Melanocyte of skin (primary cell): ENCODE measurements at places on chromosomes 13 and 19. TPM values are rescaled to one million over a fixed set of nuclear protein-coding genes. Genes with fewer than 3 reads are reported as not detected.

MCEMP1 gene
- total RNA-seq = not detected in 2 replicates

F10 gene
- not detected in 2 replicates for total RNA-seq

SLITRK5 gene
- total RNA-seq = under 0.01 TPM in 1 of 2 replicates, not detected in the other

KIR3DL2 gene
- total RNA-seq = not detected in 2 replicates

ZNF226 gene
- total RNA-seq = 14.1 and 16.4 TPM in 2 replicates

ZNF234 gene
- 10.7 and 16.0 TPM in 2 replicates for total RNA-seq

MYO1F gene
- 0.36 and 1.0 TPM in 2 replicates for total RNA-seq

PRSS57 gene
- 0.15 TPM in 1 of 2 replicates, not detected in the other for total RNA-seq

C19orf67 gene
- total RNA-seq = not detected in 2 replicates

LMTK3 gene
- total RNA-seq = under 0.01 TPM in 1 of 2 replicates, not detected in the other

GSX1 gene
- total RNA-seq = not detected in 2 replicates

ZNF83 gene
- 34.1 and 35.3 TPM in 2 replicates for total RNA-seq

IZUMO2 gene
- total RNA-seq = not detected in 2 replicates

YJEFN3 gene
- 0.15 and 0.33 TPM in 2 replicates for total RNA-seq

LILRA1 gene
- not detected in 2 replicates for total RNA-seq

ZNF541 gene
- not detected in 2 replicates for total RNA-seq

TSHZ3 gene
- total RNA-seq = 2.4 and 4.0 TPM in 2 replicates

TMEM255B gene
- total RNA-seq = under 0.01 TPM in 2 replicates

JOSD2 gene
- total RNA-seq = 25.8 and 32.7 TPM in 2 replicates

TRAPPC2B gene
- total RNA-seq = 16.2 and 16.3 TPM in 2 replicates

ADM5 gene
- total RNA-seq = under 0.01 and 0.34 TPM in 2 replicates

NCR1 gene
- total RNA-seq = not detected in 2 replicates

GIPC3 gene
- under 0.01 and 0.73 TPM in 2 replicates for total RNA-seq

TNNT1 gene
- 0.62 and 9.0 TPM in 2 replicates for total RNA-seq

ZNF132 gene
- 8.7 and 9.6 TPM in 2 replicates for total RNA-seq

POGLUT2 gene
- total RNA-seq = 6.9 and 13.8 TPM in 2 replicates

ZNF723 gene
- not detected in 2 replicates for total RNA-seq

FGF22 gene
- total RNA-seq = not detected in 2 replicates

NOTCH3 gene
- total RNA-seq = 1.3 and 2.0 TPM in 2 replicates

BEST2 gene
- not detected in 2 replicates for total RNA-seq

BRCA2 gene
- 10.0 and 12.5 TPM in 2 replicates for total RNA-seq

ZNF90 gene
- total RNA-seq = 4.2 and 7.0 TPM in 2 replicates

CGB5 gene
- total RNA-seq = not detected in 2 replicates

CARS2 gene
- 115 and 151 TPM in 2 replicates for total RNA-seq

SACS gene
- total RNA-seq = 36.3 and 50.4 TPM in 2 replicates

CERS1 gene
- 5.9 and 12.0 TPM in 2 replicates for total RNA-seq

C1QTNF9 gene
- total RNA-seq = not detected in 2 replicates

CACTIN gene
- 17.0 and 25.0 TPM in 2 replicates for total RNA-seq

SCN1B gene
- total RNA-seq = 4.5 and 5.8 TPM in 2 replicates

C19orf38 gene
- total RNA-seq = 0.33 TPM in 1 of 2 replicates, not detected in the other

OVOL3 gene
- total RNA-seq = not detected in 2 replicates

GPI gene
- 245 and 293 TPM in 2 replicates for total RNA-seq

NOVA2 gene
- not detected in 2 replicates for total RNA-seq

CD177 gene
- not detected in 2 replicates for total RNA-seq

PBX4 gene
- total RNA-seq = 0.34 and 1.1 TPM in 2 replicates

SULT2A1 gene
- not detected in 2 replicates for total RNA-seq

ZNF763 gene
- 1.4 and 1.8 TPM in 2 replicates for total RNA-seq

CACNG8 gene
- total RNA-seq = not detected in 2 replicates

CGB2 gene
- not detected in 2 replicates for total RNA-seq

KLK3 gene
- not detected in 2 replicates for total RNA-seq

KCNN1 gene
- total RNA-seq = under 0.01 and 1.1 TPM in 2 replicates

LIM2 gene
- not detected in 2 replicates for total RNA-seq

FGF14 gene
- total RNA-seq = under 0.01 and 1.0 TPM in 2 replicates
